ENCODE measurements at places on chromosomes 1 and 21.

DNA sequence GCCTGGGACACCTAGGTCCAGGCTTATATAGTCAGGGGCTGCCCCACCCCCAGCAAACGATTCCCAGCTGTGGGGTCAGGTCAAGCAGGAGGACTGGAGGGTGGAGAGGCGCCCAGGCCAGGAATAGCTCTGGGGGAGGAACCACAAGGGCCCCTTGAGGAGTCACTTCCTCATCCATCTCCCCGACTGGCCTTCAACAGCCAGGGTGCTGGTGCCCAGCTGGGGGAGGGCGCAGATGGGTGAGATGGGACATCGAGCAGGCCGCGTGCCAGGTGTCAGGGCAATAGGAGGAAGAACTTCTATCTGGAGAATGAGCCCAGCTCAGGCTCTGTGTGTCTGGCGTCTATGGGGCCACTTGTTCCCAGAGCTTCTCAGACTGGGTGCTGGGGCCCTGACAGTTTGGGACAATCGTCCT is 208 bp upstream of the MYBPH start:
- peak; percentile 53 for DNase-seq

DNA sequence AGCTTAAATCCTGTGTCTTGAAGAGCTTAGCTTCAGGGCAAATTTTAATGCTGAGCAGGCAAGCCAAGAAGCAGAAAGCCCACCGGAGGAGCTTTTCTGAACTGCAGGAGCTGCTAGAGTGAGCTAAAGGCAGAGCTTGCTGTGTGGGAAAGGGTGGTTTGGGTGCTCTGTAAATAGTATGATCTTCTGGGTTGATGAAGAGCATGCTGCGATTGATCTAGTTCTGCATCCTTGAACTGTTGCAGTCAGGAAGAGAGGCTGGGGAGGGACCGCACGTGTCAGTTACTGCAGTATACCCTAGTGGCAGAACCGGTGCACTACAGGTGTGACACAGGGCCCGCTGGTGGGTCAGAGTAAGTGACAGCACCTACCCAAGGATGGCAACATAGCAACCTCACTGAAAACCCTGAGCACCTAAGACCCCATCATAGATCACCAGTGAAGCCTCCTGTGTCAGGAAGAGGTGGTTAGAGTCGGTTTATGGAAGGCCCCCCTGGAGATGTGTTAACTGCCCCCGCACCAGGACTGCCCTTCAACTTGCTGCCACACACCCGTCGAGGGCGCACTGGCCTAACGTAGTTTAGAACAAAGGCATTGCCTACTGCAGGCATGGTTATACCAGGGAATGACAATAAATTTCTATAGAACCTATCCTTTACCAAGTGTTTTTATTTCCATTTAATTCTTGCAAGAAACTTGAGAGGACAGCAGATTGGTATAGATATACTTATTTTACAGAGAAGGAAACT is 146.0 kb upstream of the KIAA0040 start:
- no peak for DNase-seq

DNA sequence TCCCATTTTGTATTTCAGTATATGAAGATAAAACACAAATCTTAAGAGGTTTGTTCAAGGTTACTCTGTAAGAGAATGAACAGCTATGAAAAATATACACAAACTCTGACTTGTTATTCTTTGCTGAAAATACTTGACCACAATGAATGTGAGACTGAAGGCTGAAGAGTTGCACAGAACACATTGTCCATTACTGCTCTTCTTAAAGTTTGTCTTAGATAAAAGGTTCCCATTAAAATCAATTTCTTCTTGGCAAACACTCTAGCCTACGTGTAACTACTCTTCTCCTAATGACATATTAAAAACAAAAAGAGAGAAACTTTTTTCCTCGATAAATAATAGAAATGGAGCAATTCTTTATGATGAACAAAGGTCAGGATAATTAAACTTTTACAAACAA is 45.2 kb upstream of the RABGAP1L start:
- DNase-seq: no peak

DNA sequence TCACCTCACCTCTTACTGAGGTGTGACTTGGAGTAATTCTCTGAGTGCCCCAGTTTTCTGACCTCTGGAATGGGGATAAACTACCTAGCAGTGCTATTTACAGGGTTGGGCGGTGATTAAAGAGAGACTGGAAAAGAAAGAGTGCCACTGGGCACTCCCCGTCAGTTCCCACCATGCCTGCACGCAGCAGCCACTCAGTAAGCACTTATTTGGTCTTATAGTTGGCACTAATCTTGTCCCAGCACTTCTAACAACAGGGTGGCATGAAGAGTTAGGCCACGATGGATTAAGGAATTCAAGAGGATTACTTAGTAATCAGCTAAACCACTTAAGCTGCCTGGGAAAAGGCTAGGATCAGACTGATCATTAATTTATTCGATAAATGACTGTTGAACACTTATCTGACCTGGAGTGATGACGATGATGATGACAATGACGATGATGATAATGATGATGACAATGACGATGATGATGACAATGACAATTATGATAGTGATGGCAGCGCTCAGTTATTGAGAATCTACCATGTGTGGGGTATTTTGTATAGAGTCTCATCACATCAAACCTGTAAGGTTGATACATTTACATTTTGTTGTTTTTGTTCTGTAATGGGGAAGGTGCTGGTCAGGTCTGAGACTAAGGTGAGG is 5.4 kb downstream of the CITED4 start:
- no peak for DNase-seq

GRCh38 chr1:42433369-42433768 is 22.5 kb downstream of the ZMYND12 start:
- no peak for DNase-seq

- no peak for DNase-seq
These were observed 8.6 kb downstream of the YBEY start for GRCh38 chr21:46294647-46295176.

All from suprapubic skin (tissue), 4 donors.